Foreskin melanocyte (primary cell): ENCODE measurements at places on chromosomes 1 and 21.

DNA sequence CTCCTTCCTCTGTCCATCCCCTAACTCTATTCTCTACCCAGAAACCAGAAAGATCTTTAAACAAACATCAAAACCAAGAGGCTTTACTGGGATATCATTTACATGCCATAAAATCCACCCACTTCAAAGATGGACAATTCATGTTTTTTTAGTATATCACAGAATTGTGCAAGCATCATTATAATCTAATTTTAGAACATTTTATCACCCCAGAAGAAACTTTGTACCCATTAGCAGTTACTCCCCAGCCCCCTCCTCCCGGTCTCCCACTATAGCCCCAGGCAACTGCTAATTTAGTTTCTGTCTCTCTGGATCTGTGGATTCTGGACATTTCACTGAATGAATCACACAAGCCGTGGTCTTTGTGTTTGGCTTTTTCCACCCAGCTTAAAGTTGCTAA is 4.8 kb upstream of the SELENON start:
- DNase-seq = no peak

DNA sequence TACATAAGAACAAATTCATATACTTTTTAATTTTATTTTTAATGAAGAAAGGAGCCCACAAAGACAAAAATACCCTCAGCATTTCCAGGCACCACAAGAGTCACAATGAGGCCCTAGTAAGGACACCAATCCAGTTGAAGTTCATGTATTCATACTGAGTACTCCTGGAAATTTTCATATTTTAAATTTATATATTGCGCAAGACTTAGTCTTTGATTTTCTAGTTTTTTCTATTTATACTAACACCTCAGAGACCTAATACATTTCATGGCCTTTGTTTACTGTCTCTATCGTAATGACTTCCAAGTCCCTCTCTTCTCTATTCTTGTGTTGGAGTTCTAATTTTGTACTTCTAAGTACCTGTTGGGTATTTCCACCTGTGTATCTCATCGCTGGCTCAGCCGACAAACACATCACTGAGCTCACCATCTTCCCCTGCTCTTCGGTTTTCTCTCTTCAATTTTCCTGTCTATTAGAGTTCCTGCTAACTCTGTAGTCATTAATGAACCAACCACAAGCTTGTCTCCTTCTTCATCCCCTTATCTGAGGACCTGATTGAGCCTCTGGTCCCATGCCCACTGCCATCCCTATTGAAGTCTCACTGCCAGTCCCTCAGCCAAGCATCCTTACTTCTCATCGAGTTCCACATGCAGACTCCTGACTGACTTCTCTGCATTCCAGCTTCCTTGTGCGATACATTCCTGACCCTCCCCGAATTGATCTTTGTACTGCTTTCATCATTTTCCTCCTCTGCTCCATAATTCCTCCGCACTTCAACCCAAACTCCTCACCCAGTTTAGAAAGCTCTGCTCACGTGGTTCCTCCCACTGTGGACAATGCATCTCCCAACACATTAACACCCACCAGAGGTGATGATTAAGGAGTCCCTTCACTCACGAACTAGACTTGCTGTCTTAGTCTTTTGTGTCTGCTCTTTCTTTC is 17.3 kb upstream of the IRF2BP2 start:
- no peak for DNase-seq

GRCh38 chr21:36589352-36589971 is 109.5 kb upstream of the SIM2 start:
- DNase-seq = peak; percentile 24

- no peak for DNase-seq
These were observed 587 bp downstream of the TMEM53 start for GRCh38 chr1:44673675-44674112.

DNA sequence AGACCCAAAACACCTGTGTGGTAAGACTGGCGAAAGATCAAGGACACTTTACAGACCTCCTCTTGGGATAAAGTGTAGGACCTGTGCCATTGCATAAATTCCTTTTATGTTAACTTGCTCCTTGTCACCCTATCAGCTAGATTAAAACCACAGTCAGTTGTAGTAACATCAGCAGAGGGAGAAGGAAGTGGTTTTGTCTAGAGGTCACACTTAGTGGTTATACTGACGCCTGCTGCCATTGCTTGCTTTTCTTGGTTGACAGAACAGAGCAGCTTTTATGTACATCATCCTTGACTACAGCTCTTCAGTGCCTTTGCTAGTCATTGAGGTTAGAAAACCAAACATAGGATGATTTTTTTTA is 101.4 kb downstream of the PBX1 start:
- peak; percentile 59 for DNase-seq

DNA sequence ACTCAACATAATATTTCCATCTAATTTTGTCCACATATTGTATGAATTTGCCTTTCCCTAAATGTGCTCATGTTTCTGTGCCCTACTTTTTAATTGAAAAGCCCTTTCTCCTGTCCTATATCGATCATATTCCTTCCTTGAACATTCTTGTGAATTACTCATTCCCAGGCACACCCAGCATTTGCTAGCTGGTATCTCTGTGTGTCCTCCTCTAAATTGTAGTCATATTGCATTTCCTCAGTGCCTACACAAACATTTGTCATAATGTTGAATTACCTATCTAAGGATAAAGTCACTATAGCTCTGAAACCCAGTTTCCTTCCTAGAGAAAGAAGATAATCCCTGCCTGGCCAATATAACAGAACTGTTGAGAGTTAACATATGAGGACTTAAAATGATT is 39.6 kb upstream of the TBX15 start:
- no peak for DNase-seq

- no peak for DNase-seq
These were observed at the start of gene SLAMF7 for GRCh38 chr1:160739098-160739511. TSS of gene SLAMF7 (plus strand) at chr1:160739247. CDS start at chr1:160739302, 55 bp downstream.

DNA sequence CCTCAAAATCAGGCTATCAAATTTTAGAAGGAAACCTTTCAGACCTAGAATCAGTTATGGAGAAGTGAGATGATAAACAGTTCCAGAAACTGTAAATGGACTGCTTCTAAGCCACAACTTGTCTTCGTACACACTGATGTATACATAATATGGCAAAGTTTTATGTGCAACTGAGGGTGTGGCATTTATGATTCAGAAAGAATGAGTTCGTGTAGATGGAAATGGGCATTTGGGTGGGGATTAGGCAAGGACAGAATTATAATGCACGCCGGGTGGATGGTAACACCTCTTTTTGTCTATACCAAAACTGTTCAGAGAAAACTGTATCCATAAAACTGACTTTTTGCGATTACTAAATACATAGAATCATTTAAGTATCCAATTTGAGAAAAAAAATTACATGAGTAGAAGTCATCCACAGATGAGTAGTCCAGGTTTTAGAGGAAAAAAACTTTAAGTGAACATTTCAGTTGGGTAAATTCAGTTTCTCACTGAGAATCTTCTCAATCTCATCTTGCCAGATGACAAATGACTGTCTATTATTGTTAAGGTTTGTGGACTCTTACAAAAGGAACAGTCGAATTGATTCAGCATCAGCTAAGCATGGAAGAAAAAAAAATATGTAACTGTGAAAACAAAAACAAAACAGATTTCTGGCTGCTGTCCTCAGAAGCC is 22.5 kb downstream of the ERRFI1 start:
- no peak for DNase-seq

- DNase-seq = no peak
These were observed 3.2 kb downstream of the UHMK1 start for GRCh38 chr1:162500805-162501204.

DNA sequence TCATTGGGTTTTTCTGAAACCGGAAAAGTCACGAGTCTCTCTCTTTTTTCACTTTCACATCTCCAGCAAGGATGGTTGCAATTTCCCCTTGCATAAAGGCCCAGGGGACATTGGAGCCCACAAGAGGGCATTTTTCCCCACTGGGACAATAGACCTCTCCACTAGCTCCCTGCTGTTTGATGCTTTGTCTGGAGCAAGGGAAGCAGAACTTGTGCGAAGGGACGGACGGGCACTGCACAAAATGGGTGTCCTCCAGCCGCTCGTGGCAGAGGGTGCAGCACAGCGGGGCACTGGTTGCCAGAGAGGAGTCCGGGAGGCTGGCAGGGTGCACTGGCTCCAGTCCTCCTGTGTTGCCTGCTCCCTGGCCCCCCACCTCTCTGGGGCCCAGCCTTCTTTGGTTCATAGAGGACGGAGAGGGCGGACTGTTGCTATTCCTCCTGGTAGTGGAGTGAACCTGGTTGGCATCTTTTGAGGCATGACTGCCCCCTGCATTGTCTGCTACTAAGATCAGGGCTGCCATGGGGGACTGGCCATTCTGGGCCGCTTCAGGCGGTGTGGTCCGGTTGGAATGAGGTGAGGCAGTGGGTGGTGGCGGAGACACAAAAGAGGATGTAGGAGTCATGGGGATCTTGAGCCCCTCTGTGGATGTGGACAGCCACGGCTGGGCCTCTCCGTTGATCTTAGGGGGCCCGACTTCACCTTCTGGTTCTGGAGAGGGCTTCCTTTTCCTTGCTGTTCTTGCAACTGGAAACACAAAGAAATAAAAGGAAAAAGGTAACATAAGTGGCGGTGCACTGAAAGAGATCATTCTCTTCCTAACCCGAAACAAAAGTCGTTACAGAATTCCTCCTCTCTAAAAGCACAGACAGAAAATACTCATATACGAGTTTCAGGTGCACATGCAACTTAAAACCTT is 2.6 kb downstream of the IRF2BP2 start:
- no peak for DNase-seq

DNA sequence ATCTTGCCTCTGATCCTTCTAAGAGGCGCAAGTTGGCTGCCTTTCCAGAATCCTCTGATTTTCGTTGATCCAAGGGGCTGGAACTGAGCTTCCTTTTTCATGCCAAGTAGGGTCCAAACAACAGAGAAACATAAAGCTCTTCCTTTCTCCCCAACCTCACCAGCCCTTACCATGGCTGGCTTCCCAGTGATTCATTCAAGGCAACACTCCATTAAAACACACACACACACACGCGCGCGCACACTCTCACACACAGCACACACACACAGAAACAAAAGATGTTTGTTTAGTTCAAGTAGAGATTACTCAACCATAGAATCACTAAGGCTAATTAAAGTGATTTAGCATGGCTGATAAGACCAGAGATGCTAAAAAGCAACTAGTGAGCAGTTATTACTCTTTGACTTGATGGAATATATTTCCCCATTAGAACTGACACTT is 13.0 kb upstream of the GUCA2A start:
- DNase-seq = peak; percentile 86
